ENCODE measurements at places on chromosomes 2 and 18. TPM values are rescaled to one million over a fixed set of nuclear protein-coding genes. Genes with fewer than 3 reads are reported as not detected.

IL1F10 gene
- not detected for total RNA-seq

GRCh38 chr2:11903085-11903606, 156.7 kb downstream of the LPIN1 start:
- DNase-seq, result no peak

GRCh38 chr2:159968279-159968900, 94.0 kb downstream of the PLA2R1 start:
- no peak for DNase-seq

DNA sequence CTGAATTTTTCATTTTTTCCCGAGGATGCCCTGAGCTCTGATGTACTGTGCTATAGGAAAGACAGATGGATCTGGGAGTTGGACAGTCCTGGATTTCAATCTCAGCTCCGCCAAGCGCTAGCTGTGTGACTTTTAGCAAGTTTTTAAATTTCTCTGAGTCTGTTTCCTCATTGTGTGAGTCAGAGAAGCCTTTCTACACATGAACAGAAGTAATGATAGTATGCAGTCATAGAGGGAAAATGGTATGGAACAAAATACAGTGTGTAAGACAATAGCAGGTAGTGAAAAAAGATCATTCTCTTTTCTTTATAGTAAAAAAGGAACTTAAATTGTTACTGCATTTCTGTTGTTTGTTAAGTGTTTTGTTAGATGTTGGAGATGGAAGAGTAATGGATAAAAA, 52.4 kb upstream of the PPM1B start:
- no peak for DNase-seq

- DNase-seq, result no peak
Measured at GRCh38 chr18:37253394-37254235, 312.0 kb downstream of the CELF4 start.

DNA sequence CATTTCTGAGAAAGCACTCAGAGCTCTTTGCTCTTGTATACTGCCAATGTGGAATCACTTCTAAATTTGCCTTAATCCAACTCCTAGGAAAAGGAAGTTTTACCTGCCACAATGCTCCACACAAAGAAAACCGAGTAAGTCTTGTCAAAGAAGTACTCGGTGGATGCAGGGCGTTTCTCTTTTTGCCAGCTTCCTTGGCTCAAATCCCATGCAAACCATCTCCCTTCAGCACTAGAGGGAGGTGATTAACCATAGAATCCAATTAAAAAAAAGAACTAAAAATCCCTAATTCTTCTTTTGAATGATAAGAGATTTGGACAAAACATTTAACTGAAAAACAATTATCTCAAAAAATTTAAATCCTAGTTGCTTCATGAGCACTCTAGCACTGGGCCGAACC, 129.0 kb downstream of the RPRM start:
- DNase-seq, result no peak

DNA sequence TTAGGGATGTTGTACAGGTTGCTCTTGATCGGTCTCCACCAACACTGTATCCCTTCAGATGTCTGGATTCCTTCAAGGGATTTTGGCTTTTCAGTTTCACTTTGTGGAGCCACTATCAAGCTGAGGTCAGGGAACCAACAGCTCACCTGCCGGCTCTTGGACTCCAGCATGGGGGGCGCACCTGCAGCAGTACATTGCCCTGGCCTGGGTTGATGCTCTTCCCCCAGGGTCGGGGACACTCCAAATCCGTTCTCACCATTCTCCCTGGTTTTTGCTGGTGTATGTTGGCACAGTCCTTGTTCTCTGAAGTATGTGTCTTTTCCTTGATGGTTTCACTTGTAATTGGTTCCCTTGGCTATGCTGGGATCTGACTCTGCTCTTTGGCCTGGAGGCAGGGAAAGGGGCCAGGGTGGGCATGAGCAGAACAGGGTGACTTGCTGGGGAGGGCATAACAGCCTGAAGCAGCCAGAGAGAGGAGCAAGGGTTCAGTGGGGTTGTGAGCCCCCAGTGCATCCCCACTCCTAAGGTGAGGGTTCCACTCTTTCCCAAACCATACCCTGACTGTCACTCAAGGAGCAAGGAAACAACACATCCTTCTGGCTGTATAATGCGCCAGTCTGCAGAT, 5.1 kb downstream of the ARHGEF4 start:
- DNase-seq, result no peak

DNA sequence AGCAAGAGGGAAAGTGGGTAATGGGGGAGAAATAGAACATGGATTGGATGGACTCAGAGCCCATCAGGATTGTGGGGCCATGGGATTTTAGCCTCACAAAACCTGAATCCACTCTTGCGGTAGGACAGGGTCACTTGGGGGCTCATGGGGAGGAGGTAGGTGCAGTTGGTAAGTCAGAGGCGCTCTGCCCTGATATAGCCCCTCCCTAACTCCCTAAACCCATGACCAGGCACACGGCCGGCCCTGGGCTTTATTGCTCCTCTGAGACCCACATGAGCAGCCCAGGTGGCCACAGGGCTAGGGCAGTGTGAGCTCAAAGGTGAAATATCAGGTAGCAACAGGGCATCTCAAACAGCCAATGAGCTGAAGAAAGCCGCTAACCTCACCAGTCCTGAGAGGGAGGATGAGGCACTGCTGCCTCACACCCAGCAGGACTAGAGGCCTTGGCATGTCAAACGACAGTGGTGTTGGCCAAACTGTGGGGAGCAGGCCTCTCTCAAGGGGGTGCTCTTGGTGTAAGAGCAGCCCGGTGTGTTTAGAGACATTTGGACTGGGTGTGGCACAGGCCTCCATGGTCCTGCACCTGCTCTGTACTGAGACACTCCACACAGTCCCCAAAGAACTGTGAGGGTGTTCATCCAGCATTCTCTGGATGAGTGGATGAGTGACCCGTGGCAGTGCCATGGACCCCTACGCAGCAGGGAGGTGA, 90.8 kb upstream of the HS6ST1 start:
- no peak for DNase-seq

Measured in Peyer's patch (tissue), 4 donors.